ENCODE measurements at places on chromosomes 7 and 10.

- DNase-seq: peak; percentile 56
Observed at GRCh38 chr7:95794917-95795515, 22.7 kb downstream of the DYNC1I1 start.

- DNase-seq: no peak
Observed at GRCh38 chr7:157152391-157152937, 13.7 kb downstream of the UBE3C start.

DNA sequence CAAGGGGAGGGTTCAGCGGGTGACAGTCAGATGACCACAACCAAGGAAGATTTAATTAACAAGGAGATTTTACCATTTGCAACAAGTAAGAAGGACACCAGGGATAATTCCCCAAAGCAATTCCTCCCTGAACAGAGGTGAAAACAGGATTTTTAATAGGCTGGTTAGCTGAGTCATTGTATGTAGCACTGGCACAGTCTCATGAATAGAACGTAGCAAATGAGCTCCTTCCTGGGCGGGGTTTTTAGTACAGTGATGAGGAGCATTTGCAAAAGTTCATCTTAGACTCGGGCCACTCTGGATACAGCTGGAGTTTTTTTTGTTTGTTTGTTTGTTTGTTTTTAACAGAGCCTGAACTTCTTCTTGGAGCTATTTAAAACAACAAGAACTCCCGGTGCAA is 39.0 kb downstream of the TAC1 start:
- no peak for DNase-seq

DNA sequence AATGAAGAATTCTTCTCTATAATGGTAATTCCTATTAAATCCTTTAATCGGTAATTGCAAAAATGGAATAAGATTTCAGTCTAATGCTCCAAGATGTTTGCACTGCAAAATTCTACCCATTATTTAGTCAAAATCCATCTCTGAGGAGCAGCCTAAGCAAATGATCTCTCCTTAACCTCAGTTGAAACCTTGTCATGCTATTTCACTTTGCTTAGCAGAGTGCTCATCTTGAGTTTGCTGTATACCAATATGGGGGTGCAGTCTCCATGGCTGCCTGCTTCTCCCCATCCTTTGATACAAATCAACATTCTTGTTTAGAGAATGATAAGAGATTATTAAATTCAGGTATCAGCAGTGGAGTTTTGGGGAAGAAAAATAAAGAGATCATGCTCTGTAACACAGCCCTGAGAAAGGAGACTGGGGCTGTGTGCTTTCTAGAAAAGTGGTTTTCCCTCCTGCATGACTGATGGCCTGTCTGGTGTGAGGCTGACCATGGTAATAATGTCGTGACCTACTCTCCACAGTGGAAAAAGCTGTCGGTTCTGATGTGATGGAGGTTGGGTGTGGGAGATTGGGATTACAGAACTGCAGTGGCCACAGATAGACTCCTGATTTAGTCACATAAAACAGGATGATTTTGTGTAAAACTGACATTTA is 982.1 kb downstream of the NRG3 start:
- DNase-seq: no peak

GRCh38 chr7:154729056-154729455 is 273.9 kb downstream of the PAXIP1 start:
- DNase-seq: peak; percentile 5

DNA sequence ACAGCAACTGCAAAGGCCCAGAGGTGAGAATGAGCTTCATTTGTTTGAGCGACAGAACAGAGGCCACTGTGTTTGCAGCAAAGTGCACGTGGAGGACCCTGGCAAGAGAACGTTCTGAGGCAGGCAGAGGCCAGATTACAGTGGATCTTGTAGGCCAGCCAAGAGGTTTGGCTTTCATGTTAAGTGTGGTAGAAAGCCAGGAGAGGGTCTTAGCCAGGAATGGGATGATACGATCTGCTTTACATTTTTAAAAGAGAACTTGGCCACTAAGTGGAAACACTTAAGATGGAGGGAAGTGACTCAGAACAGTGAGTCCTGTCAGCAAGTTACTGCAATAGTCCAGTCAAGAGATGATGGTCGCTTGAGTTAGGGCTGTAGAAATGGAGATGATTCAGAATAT is 4.6 kb downstream of the CCDC136 start:
- DNase-seq: no peak
